ENCODE measurements at places on chromosomes 13 and 19.

DNA sequence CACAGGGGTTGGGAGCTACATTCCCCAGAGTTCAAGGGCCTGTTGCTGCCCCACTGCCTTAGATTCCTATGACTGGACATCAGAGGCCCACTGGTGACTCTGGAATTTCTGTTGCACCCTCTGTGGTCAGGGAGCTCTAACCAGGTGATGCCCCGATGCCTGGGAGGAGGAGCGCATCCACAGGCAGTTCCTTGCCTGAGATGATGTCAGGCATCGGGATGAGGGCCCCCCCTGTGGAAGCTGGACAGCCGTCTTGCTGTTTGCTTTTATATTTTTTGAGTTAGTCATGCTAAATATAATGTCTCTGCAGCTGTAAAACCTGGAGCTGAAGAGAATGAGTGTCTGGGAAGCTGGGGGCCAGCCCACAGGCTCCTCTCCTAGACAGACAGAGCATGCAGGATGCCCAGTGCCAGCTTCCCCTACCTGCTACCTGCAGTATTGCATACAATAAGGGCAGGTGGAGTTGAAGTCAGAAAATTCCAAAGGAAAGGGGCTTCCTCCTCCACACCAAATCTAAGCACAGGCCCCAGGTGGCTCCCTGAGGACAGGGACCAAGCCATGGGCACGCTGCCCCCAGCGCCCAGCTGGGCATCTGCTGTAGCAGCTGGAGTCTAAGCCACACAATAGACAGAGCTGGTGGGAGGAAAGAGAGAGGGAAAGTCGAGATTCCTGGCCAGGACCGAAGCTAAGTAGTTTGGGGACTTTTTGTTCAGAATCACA, 16.2 kb downstream of the COL4A2 start:
- peaks cover 92% of the 10 kb centered on the region for H3K4me1 ChIP-seq
- H3K36me3 ChIP-seq = peaks cover 42% of the 10 kb centered on the region
- peaks cover 5% of the 10 kb centered on the region for H3K27me3 ChIP-seq
- H3K4me3 ChIP-seq = peak overlapping the region; percentile 47
- DNase-seq = peak; percentile 89

DNA sequence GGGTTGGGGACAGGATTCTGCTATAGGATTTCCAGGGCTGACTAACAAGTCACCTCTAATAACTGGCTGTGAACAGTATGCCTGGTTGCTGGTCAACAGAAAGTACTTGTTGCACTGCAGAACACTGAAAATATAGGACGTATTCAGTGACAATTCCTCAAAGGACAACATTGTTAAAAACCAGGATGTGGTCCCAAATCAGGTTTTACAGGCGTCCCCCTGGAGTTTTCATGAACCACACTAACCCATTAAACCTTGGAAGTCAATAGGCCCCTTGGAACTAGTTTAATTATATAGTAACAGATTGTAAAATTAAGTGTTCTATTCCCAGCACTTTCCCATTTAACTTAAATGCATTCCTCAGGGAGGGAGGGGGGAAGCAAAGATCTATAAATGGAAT, 495.4 kb downstream of the TBC1D4 start:
- no peaks in the 10 kb centered on the region for H3K4me1 ChIP-seq
- no peak overlapping the region for H3K4me3 ChIP-seq
- DNase-seq = no peak
- no peaks in the 10 kb centered on the region for H3K27me3 ChIP-seq

DNA sequence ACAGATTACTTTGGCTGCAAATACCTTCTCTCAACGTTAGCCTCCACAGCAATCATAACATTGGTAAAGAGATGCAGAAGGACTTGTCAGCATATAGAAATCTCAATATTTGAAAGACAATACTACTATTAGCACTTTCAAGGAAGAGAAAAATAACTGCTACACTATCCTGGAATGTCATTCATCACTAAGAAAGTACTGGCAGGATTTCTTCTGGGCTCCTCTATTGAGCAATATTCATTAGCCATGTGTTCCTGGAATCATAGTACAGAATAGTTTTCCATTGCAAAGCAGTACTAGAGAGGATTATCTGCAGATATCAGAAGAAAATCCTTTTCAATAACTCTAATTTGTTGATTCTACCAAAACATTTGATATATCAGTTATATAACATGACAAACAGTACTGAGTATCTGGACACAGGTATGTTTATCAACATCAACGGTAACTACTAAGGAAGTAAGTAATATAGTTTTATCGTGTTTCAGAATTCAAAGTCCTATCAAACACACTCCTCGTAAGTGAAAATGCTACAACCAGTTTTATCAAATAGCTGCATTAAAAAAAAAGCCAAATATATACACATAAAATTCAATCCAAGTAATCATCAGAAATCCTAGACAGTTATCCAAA, 27.3 kb downstream of the INTS6 start:
- no peak overlapping the region for H3K27ac ChIP-seq
- peaks cover 56% of the 10 kb centered on the region for H3K4me1 ChIP-seq
- no peaks in the 10 kb centered on the region for H3K27me3 ChIP-seq
- H3K36me3 ChIP-seq = peaks cover 27% of the 10 kb centered on the region
- peak; percentile 42 for DNase-seq
- no peak overlapping the region for H3K4me3 ChIP-seq

DNA sequence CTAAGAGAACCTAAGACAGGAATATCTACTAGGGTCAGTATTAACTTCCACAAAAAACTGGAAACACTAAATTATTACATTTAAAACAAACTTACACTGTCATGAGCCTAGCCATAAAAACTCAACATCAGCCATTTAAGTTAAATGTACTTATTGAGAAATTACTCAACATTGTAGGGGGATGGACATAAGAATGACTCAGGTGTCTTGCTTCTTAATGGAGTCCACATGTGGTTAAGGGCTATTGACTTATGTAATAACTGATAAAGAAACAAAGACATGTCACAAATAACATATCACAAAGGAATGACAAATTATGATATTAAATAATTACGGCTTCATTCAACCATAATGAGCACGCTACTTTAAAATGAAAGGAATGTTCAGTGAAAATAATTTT, 36.2 kb downstream of the CLDN10 start:
- no peak overlapping the region for H3K4me3 ChIP-seq
- peaks cover 6% of the 10 kb centered on the region for H3K4me1 ChIP-seq
- DNase-seq = peak; percentile 13
- H3K27me3 ChIP-seq = no peaks in the 10 kb centered on the region

- H3K36me3 ChIP-seq = no peaks in the 10 kb centered on the region
- no peaks in the 10 kb centered on the region for H3K4me1 ChIP-seq
- no peak for DNase-seq
- peaks cover 14% of the 10 kb centered on the region for H3K27me3 ChIP-seq
- no peak overlapping the region for H3K4me3 ChIP-seq
These were observed 5.3 kb downstream of the F7 start for GRCh38 chr13:113110852-113111315.

- DNase-seq = no peak
- peaks cover 13% of the 10 kb centered on the region for H3K36me3 ChIP-seq
- H3K4me1 ChIP-seq = peaks cover 72% of the 10 kb centered on the region
- no peak overlapping the region for H3K4me3 ChIP-seq
These were observed 523.5 kb downstream of the MYO16 start for GRCh38 chr13:109152941-109153340.

- 0 out of 2 replicates have a peak, but pooled peaks cover 4% of the 10 kb centered on the region for H3K36me3 ChIP-seq
- peaks cover 14% of the 10 kb centered on the region for H3K4me1 ChIP-seq
- H3K27ac ChIP-seq = no peak overlapping the region
These were observed 4.1 kb downstream of the KPTN start for GRCh38 chr19:47479701-47480503.

- no peak overlapping the region for H3K4me3 ChIP-seq
- peaks cover 2% of the 10 kb centered on the region for H3K27me3 ChIP-seq
- H3K27ac ChIP-seq = peak overlapping the region; percentile 54
- H3K4me1 ChIP-seq = peaks cover 41% of the 10 kb centered on the region
- no peak for DNase-seq
These were observed 101.3 kb downstream of the ARHGEF7 start for GRCh38 chr13:111216166-111216960.

DNA sequence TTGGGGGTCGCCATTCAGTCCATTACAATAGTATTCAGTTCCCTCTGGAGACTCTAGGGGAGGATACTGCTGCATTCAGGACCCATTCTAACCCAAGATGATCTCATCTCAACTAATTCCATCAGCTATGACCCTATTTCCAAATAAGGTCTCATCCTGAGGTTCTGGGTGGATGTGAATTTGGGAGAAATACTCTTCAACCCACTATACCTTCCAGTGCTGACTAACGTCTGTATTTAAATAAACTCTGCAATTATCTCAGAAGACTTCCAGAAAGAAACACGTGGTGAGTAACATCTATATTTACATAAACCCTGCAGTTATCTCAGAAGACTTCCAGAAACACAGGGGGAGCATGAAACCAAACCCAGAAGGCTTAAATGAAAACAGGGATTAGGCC, 1300.7 kb downstream of the PCDH9 start:
- H3K27ac ChIP-seq = peak overlapping the region; percentile 53
- H3K4me3 ChIP-seq = no peak overlapping the region
- H3K27me3 ChIP-seq = no peaks in the 10 kb centered on the region
- peak; percentile 55 for DNase-seq
- no peaks in the 10 kb centered on the region for H3K36me3 ChIP-seq

Data from HFFc6 (cell line).